NCI-H2081 treated with DMSO at 0.1 percent for 48 hours (cell line): ENCODE measurements at places on chromosomes 11 and 22.

DNA sequence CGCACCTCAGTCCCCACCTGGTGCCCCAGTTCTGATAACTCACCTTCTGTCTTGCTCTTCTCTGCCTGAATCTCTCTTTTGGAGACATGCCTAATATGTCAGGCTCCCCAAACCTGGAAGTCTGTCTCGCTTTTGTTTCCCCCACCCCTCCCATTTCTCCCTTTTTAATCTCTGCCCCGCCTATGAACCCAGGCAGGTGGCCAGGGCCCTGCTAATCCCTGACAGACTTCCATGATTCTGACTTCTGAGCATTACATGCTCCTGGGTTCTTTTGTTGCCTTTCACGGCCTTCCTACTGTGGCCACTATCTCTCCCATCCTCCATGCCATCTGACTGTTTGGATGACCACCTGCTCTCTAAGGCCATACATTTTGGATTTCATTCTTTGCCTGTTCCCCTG, 1120.9 kb upstream of the CCDC90B start:
- DNase-seq: no peak

DNA sequence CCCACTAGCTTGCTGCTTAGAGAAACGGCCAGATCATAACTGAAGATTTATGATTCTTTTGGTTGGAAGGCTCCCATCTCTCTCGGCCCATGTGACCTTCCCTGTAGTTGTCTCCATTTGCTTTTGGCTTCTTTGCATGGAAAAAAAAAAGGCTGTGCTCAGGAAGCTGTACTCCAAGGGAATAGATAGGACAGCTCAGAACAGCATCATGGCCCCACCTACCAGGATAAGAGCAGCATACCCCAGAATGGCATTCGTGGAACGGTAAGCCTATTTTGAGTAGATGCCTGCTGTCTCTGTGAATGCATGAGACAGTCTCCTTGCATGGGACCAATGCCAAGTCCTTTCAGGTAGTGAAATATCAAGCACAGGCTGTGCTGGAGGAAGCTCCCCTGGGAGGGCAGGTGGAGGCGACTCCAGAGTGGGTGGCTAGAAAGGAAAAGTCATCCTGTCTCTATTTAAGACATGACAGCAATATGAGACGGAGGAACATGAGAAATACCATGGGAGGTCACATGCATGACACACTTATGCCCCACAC, 94.1 kb upstream of the AMOTL1 start:
- no peak for DNase-seq

- no peak for DNase-seq
Observed at GRCh38 chr11:103888541-103888951, 147.9 kb upstream of the DDI1 start.

GRCh38 chr11:8809939-8810539, 101.0 kb upstream of the AKIP1 start:
- no peak for DNase-seq

- DNase-seq: no peak
Observed at GRCh38 chr11:57868491-57868890, 106.9 kb downstream of the CTNND1 start.

- no peak for DNase-seq
Observed at GRCh38 chr11:115678942-115679341, 174.7 kb upstream of the CADM1 start.

GRCh38 chr11:31325160-31325559, 44.4 kb downstream of the DCDC1 start:
- no peak for DNase-seq

DNA sequence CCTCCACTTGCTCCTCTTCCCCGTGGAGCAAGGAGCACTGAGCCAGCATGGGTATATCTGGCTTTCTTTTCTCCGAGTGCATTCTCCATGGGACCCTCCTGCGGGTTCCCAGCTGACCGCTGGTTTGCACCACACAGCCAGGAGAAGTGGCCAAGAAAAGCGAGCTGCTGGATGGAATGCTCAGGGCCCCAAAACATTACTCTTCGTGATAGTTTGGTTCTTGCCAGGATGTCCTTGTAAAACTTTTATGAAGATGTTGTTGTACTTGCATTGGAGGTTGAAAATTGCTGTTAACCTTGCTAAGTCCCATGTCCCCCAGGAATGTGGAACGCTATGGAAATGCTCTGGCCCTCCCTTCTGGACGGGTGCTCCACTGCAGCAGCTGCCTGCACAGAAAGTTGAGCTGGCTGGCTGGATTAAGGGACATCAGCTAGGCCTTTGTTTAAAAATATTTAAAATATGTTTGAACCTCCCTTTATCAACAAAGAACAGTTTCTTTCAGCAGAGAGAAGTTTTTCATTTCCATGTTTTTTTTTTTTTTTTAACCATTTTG, 68.7 kb downstream of the ZNRF3 start:
- no peak for DNase-seq

GRCh38 chr22:16960884-16961249, 47.2 kb downstream of the GAB4 start:
- no peak for DNase-seq

- no peak for DNase-seq
Observed at GRCh38 chr11:59787255-59787588, 23.4 kb downstream of the MRPL16 start.

GRCh38 chr11:64331569-64332371, 8.2 kb upstream of the CCDC88B start:
- DNase-seq: no peak
